ENCODE measurements at places on chromosomes 2 and 18.

DNA sequence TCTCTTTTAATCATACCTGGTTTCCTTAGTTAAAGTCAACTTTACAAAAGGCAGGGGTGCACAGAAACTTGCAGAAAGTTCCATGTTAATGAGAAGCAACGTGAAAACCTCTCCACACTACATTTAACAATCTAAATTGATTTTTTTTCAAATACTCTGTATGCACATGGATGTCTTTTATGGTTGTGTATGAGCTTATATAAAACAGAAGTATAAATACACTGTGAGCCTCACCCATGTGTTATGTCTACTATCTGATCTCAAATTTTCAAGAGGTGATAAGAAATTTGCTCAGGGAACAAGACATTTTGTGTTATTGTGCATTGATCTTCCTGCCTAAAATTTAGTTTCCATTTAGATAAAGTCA is 617.6 kb downstream of the ADCYAP1 start:
- DNase-seq, result no peak

DNA sequence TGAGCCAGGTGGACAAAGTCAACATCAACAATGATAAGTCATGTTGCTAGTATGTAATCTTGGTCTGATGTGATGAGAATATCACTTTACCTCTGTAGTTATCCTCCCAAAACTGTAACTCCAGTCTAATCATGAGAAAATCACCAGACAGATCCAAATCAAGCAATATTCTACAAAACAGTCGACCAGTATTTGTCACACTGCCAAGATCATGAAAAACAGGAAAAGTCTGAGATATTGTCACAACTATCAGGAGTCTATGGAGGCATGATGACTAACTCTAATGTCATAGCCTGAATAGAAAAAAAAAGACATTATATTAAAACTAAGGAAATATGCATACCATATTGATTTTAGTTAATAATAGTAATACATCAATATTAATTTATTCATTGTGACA is 1883.3 kb upstream of the CELF4 start:
- DNase-seq, result no peak

GRCh38 chr2:70498054-70498453 is 55.6 kb downstream of the TGFA start:
- no peak for DNase-seq

GRCh38 chr2:233114421-233114861 is 54.3 kb downstream of the INPP5D start:
- no peak for DNase-seq

- peak; percentile 44 for DNase-seq
These were observed 90.2 kb downstream of the PXDN start for GRCh38 chr2:1653956-1654695.

GRCh38 chr2:43408407-43409160 is 182.2 kb upstream of the ZFP36L2 start:
- DNase-seq, result no peak

Data from natural killer cell treated with Interleukin-12 subunit alpha and Interleukin-12 subunit beta and Interleukin-15 and Interleukin-18, amount 100 ng/mL, for 72 hours (primary cell).